ENCODE measurements at places on chromosomes 7 and 10.
A peak's percentile ranks its signal among the peaks of the same experiment; 100 is the strongest.

DNA sequence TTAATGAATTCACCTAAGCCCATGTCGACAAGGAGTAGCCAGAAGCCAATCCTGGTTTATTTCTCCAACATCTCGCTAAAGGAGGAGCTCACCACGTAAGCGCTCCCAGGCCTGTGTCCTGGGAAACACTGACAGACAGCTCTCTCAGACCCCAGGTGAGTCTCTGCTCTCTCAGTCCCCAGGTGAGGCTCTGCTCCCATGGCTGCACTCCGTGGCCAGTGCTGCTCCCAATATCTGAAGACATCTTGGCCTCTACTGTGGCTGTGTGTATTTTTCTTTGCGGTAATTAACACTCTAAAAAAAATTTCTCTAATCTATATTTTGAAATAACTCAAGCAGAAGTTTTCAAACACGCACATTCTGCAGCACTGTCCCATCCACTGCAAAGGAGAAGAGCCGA is 564.5 kb downstream of the PTPRN2 start:
- no peak for DNase-seq

GRCh38 chr7:133253519-133253875 is 619 bp downstream of the EXOC4 start:
- no peak for DNase-seq

DNA sequence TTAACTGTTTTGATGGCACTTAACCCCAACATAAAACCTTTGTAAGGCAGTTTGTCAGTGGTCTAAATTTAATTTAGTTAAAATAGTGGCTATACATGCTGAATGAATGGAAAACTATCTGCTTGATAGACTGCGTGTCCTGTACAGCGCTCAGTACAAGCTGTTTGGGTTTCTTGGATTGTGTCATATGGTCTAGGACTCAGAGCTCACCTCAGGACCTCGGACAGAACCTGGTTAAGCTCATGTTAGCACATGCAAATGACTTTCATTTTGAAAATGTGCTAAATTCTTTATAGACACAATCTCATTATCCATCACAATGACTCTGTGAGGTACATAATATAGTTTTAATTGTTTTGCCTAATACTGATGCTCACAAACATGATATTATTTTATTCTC is 55.7 kb upstream of the RELN start:
- DNase-seq, result no peak

DNA sequence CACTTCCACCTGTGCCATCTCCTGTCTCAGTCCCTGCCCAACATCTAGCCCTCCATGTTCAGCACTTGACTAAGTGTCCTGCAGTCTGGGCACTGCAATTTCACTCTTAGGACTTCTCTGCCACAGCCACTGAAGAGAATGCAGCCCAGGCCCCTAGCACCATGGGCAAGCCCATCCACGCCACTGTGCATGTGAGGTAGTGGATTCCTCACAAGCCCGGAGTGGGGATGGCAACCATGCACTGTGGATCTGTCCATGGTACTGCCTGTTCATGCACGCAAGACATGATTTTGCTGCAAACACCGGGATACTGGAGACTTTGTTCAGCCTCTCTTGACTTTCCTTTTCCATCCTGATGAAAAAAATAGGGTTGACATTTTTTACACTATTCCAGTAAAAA is 12.3 kb downstream of the DDC start:
- DNase-seq, result no peak

DNA sequence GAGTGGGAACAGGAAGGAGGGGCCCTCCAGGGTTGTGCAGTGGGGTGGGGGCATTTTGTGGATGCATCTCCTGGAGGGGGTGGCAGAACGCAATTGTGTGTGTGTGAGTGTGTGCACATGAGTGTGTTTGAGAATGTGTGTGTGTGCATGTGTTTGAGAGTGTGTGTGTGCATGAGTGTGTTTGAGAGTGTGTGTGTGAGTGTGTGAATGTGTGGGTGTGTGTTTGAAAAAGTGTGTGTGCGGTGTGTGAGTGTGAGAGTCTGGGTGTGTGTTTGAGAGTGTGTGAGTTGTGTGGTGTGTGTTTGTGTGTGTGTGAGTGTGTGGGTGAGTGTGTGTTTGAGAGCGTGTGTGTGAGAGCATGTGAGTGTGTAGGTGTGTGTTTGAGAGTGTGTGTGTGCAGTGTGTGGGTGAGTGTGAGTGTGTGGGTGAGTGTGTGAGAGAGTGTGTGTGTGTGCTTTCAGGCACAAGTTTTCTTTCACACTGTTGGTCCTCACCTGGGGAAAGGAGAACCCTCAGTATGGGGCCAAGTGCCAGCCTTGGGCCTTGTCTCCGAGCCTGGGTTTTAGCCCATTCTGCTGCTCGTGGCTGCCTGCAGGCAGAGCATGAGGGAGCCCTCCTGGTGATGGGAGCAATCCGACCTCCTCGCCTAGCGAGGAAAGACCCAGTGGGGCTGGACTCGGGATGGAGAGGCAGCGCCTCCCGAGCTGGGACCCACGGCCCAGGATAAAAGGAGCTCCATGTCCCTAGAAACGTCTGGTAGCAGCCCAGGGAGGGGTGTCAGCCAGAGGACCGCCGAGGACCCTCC is 35.6 kb downstream of the CDH23 start:
- no peak for DNase-seq

GRCh38 chr10:3666525-3667302 is 118.3 kb downstream of the KLF6 start:
- DNase-seq, result peak; percentile 49

GRCh38 chr10:18021725-18022480 is 70.2 kb downstream of the SLC39A12 start:
- no peak for DNase-seq

- no peak for DNase-seq
These were observed at the start of gene NMT2 for GRCh38 chr10:15168291-15168785. TSS of gene NMT2 (minus strand) at chr10:15168693. CDS start at chr10:15168612, 81 bp downstream.
